Mesothelial cell of epicardium (in vitro differentiated cells): ENCODE measurements at places on chromosomes 6 and 20.

- no peaks in the 10 kb centered on the region for H3K36me3 ChIP-seq
- peaks cover 11% of the 10 kb centered on the region for H3K4me1 ChIP-seq
- DNase-seq: no peak
- no peaks in the 10 kb centered on the region for H3K27me3 ChIP-seq
Observed at GRCh38 chr6:89118931-89119330, 1.1 kb upstream of the SRSF12 start.

- peaks cover 48% of the 10 kb centered on the region for H3K4me1 ChIP-seq
- peaks cover 2% of the 10 kb centered on the region for H3K36me3 ChIP-seq
- peak within 1 kb of the TSS; percentile 96 for H3K4me3 ChIP-seq
- DNase-seq: peak; percentile 49
- peaks cover 19% of the 10 kb centered on the region for H3K27me3 ChIP-seq
Observed at GRCh38 chr6:82363428-82364086, at the start of gene TPBG. TPBG (plus strand) TSS chr6:82363817; CDS start chr6:82364962, 1,145 bp downstream.

GRCh38 chr20:59835057-59835447, 98.4 kb downstream of the SYCP2 start:
- H3K27me3 ChIP-seq: peaks cover 98% of the 10 kb centered on the region
- peaks cover 12% of the 10 kb centered on the region for H3K4me1 ChIP-seq
- no peak overlapping the region for H3K27ac ChIP-seq
- no peaks in the 10 kb centered on the region for H3K36me3 ChIP-seq
- H3K4me3 ChIP-seq: no peak overlapping the region

DNA sequence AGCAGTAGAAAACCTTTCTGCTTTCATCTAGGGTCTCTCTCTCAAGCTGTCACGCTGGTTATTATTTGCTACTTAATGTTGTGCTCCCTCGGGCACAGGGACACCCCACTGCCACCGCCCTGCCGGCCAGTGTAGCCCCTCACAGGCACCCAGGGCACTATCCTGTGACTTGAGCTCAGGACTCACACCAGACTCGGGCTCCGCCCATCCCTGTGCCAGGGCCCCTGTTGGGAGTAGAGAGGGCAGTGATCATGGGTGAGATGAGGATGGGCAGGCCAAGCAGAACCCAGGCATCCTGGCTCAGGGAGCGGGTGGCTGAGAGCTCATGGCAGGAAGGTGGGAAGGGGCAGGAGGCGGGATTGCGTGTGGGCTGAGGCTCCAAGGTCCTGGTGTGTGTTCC, 371.9 kb downstream of the ZFAND3 start:
- peaks cover 3% of the 10 kb centered on the region for H3K4me1 ChIP-seq
- H3K36me3 ChIP-seq: no peaks in the 10 kb centered on the region
- no peak overlapping the region for H3K4me3 ChIP-seq
- DNase-seq: no peak
- H3K27me3 ChIP-seq: no peaks in the 10 kb centered on the region

GRCh38 chr6:17442196-17442595, 48.8 kb downstream of the CAP2 start:
- H3K36me3 ChIP-seq: peaks cover 13% of the 10 kb centered on the region
- peaks cover 6% of the 10 kb centered on the region for H3K4me1 ChIP-seq
- no peak overlapping the region for H3K4me3 ChIP-seq
- no peak for DNase-seq

GRCh38 chr6:112348891-112349635, 1.9 kb downstream of the RFPL4B start:
- peaks cover 9% of the 10 kb centered on the region for H3K4me1 ChIP-seq
- H3K27ac ChIP-seq: peak overlapping the region; percentile 22
- DNase-seq: no peak
- no peak overlapping the region for H3K4me3 ChIP-seq

GRCh38 chr20:48962976-48963771, 41.7 kb downstream of the ARFGEF2 start:
- H3K4me1 ChIP-seq: peaks cover 10% of the 10 kb centered on the region
- H3K27ac ChIP-seq: peak overlapping the region; percentile 9
- no peak overlapping the region for H3K4me3 ChIP-seq
- no peak for DNase-seq
- peaks cover 11% of the 10 kb centered on the region for H3K36me3 ChIP-seq

GRCh38 chr6:80523531-80523997, 417.1 kb downstream of the BCKDHB start:
- H3K36me3 ChIP-seq: no peaks in the 10 kb centered on the region
- peak overlapping the region; percentile 41 for H3K4me3 ChIP-seq
- DNase-seq: peak; percentile 23
- H3K27me3 ChIP-seq: peaks cover 9% of the 10 kb centered on the region

GRCh38 chr6:36418558-36418957, 24.1 kb downstream of the PXT1 start:
- peaks cover 18% of the 10 kb centered on the region for H3K4me1 ChIP-seq
- H3K27ac ChIP-seq: no peak overlapping the region
- DNase-seq: no peak
- no peaks in the 10 kb centered on the region for H3K27me3 ChIP-seq

DNA sequence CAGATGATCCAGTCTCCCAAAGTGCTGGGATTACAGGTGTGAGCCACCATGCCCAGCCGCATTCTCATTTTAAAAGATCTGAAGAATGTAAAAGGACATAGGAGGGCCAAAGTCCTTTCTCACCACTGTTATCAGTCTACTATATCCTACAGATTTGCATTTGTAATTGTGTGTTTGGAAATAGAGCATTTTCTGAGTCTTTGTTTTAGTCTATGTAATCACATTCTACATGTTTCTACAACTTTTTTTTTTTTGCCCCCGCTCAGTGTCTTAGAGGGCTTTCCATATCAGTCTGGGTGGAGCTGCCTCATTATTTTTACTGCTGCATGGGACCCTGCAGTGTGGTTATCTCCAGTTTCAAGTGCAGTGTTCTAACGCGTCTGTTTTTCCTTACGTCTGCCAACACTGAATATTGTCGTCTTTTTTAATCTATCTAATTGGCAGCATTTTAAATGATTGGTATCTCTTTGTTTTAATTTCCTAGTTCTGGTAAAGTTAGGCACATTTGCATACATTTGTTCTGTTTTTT, 7.8 kb downstream of the CUL9 start:
- H3K4me1 ChIP-seq: no peaks in the 10 kb centered on the region
- H3K27me3 ChIP-seq: no peaks in the 10 kb centered on the region
- no peak overlapping the region for H3K4me3 ChIP-seq
- DNase-seq: no peak
- H3K27ac ChIP-seq: peak overlapping the region; percentile 3
